Fibroblast of pulmonary artery (primary cell): ENCODE measurements at places on chromosomes 2 and 18.

GRCh38 chr2:123864416-123864815, 160.7 kb upstream of the CNTNAP5 start:
- no peak for DNase-seq

DNA sequence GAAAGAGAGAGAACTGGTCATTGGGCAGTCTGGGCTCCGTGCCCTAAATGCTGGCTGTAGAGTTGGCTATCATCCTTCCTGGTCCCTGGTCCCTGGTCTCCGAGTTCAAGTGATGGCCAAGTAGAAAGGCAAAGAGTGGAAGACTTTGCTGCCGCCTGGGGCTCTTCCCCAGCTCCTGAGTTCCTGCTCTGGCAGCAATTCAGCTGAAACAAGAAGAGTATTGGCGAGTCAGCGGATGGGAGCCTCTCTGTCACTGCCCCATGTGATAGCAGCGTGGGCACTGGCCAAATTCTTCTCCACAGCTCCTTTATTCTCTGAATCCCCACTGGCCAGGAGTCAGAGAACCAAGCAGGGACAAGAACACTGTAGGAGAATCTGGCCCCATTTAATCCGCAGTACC, 351.0 kb upstream of the POU3F3 start:
- no peak for DNase-seq

- DNase-seq, result no peak
Measured at GRCh38 chr2:80548469-80548868, 243.9 kb upstream of the LRRTM1 start.

- DNase-seq, result no peak
Measured at GRCh38 chr2:58157754-58158153, 83.4 kb downstream of the FANCL start.

GRCh38 chr2:179860255-179861026, 971 bp downstream of the ZNF385B start:
- no peak for DNase-seq

- DNase-seq, result no peak
Measured at GRCh38 chr2:176171351-176172006, 14.4 kb downstream of the HOXD3 start.

- DNase-seq, result no peak
Measured at GRCh38 chr2:232368311-232368731, 10.2 kb upstream of the ALPP start.

DNA sequence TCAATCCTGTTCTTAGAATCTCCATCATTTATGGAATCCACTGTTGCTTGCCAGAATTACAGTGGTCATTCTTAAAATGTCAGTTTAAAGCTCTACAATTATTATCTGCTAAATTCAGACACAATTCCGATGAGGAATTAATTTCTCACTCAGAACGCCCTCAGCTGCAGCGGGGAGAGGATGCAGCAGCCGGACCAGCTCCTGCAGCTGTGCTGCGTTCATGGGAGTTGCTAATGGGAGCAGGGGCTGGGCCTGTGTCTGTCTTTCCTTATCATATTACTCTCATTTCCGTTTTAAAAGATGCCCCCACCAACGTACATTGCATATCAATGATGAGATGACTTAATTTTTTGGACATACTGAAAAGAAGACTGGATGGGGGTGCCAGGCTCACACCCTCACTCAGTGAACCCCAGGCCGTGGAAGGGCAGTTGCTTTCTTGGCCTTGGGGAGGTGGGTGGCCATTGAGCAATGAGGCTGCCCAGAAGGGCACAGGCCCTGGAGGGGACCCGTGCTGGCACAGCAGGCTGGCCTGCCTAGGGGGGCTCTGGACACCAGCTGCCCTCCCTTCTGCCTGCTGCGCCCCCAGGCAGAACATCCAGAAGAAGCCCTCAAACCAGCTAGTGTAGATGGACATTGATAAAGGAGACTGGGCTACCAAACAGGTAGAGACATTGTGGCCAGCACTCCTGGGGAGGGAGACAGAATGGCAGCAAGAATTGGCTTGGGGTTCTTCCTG, 503.6 kb upstream of the MYT1L start:
- no peak for DNase-seq

DNA sequence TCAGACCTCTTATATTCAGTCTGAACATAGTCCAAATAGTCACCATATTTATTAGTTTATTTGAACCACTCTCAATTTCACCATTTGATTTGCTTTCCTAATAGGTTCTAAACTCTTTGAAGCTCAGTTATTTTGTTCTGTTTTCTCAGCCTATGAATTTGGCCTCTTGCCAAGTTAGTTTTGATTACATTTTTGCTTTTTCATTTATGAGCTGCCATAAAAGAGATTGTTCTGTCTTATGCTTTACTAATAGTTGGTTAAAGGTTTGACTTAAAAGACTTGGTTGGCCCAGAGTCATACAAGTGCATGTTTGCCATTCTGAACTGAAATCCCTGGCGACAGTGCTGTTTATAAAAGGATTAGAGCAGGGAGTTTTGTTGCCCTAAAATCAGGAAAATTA, 85.9 kb upstream of the RANBP2 start:
- DNase-seq, result no peak

DNA sequence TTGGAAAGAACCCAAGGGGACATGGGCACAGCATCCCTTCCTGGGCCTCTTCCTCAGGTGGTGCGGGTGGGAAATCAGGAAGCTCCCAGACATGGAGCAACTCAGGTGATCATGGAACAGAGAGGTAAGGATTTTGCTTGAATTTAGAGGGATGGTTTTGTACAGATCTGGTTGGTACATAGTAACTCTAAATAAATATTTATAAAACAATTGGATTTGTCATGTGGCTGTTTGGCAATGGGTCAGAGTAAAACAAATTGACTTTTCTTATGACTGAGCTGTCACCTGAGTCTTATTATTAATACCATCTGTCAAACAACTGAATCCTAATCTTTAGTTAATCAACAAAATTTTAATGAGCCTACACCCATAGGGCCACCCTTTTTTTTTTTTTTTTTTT, 19.4 kb upstream of the TMEM178A start:
- no peak for DNase-seq

DNA sequence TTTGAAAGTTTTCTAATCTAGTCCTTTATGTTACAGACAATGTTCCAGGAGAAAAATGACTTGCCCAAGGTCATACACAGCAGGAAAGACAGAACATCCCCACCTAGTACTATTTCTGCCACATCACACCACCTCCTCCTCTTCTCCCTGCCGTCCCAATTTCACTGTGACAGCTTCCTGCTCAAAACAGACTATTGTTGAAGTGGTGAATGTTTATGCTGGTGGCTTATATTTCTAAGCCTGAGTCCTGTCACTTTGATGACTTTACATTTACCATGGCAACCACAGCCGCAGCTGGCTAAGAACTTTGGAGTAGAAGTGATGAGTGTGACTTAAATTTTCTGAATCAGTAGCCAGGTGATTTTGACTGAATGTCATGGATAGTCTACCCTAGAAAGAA, 10.0 kb downstream of the GALNT5 start:
- no peak for DNase-seq

- DNase-seq, result no peak
Measured at GRCh38 chr2:10285191-10285555, 17.5 kb upstream of the HPCAL1 start.

DNA sequence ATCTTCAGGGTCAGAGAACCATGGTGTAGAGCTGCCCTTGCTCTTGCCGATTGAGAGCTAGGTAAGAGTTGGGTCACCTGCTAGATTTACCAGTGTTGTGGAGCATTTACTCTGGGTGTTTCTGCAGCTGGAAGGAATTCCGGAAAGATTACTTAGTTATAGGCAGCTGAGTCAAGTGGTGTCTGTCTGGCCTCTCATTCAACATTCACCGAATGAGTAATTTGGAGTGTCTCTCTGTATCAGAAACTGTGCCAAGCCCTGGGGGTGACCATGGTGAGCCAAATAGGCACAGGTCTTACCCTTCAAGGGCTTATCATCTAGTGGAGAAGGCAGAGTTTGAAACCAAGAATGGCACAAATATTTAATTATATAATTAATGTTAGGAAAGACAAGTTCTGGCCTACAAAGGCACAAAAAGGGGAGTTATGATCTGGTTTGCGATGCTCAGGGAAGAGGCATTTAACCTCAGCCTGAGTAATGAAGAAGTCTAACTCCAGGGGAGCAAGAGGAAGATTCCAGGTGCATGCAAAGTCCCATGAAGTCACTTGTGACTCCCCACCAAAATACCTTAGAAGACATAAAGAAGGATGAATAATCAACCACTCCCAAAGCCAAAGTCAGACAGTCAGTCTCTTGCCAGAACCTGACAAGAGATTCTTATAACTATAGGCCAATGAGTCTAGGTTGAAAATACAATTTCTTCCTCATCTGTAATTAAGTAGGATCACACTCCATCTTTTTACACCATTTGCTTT, 12.5 kb downstream of the SETBP1 start:
- no peak for DNase-seq

DNA sequence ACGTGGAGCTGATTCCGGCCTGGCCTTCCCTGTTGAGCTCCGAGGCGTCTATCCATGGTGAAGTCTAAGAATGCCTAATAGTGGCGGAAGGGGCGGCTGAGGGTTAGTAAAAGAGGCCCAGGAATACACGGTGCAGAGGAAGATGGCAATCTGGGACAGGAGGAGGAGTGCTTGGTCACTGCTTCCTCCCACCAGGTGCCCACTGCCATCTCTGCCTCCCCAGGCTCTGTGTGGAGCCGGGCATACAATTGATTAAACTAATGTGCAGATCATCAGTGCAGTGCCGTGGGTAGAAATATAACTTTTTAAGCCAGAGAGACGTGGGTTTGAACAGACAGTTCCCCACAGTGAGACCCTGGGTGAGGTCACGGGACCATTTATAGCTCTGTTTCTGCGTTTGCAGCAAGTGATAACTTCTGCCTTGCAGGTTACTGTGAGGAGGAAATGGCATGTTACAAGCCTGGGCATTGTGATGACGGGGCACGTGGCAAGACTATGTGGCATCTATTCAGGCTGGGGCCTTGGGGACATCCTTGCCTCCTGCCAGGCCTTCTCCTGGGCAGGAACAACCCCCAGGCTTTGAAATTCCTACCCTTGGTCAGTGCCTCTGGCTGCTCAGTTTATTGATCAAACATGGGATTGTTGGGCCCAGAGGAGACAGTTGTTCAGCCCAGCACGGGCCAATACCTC, 204.9 kb downstream of the ASB1 start:
- no peak for DNase-seq

DNA sequence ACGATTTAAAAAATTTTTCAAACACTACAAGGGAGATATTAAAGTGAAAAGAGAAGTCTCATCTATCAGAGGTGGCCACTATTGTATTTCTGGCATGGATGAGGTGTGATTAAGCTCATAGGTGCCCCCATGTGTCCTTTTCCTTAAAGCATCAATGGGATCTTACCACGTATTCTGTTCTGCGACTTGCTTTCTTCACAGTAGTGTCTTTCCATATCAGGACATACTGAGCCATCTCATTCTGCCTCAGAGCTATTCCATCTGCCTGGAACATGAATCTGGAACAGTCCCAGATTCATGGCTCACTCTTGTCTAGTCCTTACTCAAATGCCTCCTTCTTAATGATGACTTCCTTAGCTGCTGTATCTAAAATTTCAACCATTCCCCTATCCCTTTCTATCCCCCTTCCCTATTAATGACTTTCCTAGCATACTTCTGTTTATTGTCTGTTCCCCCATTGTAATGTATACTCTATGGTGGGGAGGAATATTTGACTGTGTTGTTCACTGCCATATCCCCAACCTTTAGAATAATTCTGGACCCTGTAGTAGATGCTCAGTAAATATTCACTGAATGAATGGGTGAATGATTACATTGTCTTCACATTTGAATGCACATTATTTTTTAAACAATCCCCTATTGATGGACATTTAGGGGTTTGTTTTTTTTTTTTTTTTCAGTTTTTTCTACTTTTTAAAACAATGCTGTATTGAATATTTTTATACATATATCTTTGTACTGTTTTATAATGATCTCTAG, 11.1 kb downstream of the STAMBP start:
- no peak for DNase-seq

DNA sequence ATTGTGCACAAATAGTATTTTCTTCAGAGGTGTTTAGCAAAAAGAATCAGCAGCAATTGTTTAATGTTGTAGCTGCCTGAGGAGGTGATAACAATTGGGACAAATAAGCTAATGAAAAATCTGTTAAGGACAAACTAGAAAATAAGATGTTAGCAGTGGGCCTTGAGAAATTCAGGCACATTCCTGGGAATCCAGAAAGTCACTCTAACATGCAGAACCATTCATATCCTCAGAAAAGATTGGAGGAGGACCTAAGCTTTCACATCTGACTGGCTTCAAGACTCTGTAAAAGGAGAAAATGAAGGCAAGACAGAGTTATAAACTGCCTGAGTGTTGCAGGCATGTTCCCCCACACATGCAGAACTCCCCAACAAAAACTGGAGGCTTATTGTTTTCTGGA, 353.5 kb upstream of the RGPD4 start:
- DNase-seq, result no peak

GRCh38 chr2:173537694-173538093, 183.0 kb downstream of the CDCA7 start:
- DNase-seq, result no peak

DNA sequence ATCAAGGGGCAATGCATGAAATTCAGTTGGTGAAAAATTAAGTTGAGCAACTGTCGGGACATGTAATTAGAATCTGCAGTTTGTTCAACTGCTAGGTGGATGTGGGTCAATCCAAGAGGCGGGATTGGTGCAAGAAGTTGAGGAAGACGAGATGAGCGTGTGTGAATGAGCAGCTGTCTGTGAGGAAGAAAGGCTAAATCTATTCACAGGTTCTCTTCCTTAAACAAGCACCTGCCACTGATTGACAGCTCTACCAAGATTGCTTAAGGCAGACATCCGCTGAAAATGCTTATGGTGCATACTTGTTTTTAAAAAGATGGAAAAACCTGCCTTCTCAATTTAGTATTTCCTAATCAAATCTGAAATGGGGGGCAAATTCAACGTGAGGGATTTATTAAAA, 323.4 kb upstream of the THUMPD2 start:
- no peak for DNase-seq

DNA sequence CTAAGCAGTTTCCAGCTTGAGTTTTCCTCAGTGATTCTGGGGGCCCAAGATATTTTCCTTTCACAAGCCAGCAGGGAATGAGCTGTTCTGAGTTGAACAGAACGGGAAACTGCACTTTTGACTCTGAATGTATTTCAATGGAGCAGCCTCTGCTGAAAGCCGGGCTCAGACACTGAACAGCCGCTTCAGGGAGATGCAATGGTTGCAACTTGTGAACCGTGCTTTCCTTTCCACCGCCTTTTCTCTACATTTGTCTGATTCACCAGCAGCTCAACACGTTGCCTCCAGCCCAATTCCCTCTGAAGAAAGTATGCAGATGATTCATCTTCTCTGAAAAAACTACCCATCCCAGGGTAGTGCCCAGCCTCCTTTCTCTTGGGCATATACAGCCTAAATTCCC, 119.3 kb upstream of the PKDCC start:
- DNase-seq, result peak; percentile 76

DNA sequence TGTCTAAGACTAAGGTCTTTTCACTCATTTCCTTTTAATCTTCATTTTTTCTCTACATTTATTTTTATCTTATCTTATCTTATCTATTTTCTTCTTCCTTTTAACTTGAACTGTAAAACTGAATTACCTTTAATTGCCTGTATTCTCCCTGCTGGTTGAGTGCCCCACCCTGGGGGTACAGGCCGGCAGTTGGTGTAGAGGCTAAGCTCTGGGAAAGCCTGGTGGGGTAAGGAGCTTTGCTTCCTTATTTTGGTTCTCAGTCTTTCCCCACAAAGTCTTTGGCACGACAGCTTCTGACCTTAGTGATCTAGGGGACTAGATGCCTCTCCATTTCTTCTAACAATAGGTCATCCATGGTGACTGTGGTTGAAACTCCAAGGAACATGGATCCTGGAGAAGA, 26.8 kb upstream of the HAAO start:
- DNase-seq, result no peak
